ENCODE measurements at places on chromosomes 12 and 14. TPM values are rescaled to one million over a fixed set of nuclear protein-coding genes. Genes with fewer than 3 reads are reported as not detected.
A peak's percentile ranks its signal among the peaks of the same experiment; 100 is the strongest.

- no peaks in the 10 kb centered on the region for H3K36me3 ChIP-seq
- peak; percentile 96 for DNase-seq
- peak overlapping the region; percentile 81 for H3K27ac ChIP-seq
- H3K4me1 ChIP-seq, result peaks cover 11% of the 10 kb centered on the region
- H3K4me3 ChIP-seq, result no peak overlapping the region
These were observed 50.9 kb upstream of the CCT2 start for GRCh38 chr12:69534389-69534822.

SCNN1A gene
- total RNA-seq, result 452 TPM

ART4 gene
- 3.0 TPM for total RNA-seq

RERG gene
- total RNA-seq, result 44.7 TPM

DNA sequence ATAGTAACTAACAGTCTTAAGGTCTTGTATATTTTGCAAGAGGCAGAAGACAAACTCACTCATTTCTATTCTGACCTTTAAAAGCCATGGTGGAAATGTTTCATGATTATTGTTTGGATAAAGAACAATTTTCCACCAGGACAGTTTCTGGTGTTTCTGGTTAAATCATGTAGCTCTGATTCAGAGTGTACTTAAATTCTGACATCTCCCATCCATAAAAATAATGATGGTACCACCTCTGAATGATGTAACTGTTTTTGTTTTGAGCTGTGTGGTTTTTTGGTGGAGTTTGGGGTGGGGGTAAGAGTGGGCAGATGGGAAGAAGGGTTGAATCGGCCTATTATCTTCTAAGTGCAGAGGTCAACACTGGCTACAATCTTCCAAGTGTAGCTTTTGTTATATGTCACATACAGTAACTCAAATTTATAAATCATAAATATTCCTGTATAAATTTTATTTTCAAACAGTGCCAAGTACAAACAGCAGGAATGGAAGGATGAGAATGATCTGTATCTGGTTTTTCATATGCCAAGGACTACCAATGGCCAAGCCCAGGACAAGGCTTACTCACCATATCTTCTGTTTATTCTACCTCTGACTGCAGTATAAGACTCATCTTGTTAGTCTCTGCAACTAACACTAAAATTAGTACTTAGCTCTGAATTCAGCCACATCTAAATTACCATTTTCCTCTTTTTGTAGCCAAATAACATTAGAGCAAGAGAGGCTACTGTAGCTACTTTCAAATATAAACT lies 108.7 kb downstream of the BCAT1 start:
- no peaks in the 10 kb centered on the region for H3K36me3 ChIP-seq
- H3K27ac ChIP-seq, result no peak overlapping the region
- H3K4me3 ChIP-seq, result no peak overlapping the region
- no peaks in the 10 kb centered on the region for H3K4me1 ChIP-seq

DNA sequence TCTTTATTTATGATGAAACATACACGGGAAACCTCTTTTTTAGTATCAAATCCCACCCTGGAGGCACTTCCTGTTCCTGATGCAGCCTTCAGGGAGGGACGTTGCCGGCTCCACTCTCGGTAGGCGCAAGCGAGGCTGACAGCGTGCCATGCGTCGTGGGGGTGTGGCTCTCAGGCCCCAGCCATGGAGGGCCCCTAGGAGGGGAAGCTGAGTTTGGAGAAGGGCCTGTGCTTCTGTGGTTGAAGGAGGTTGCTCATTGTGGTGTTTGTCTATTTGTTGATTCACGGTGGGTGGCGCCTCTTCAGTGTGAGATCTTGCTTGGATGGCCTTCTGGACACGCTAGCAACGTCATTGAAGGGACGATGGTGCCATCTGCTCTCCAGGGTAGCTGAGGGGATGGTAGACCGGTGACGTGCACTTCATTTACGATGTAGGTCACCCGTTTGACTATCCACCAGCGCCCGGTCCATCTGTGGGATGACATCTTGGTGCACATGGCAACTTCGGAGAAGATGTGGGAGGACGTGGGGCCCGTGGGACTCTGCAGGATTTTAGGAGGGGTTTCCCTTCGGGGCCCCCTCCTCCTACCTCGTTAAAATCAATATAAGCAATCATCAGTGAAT lies 126.3 kb upstream of the RTL1 start:
- no peak overlapping the region for H3K27ac ChIP-seq
- no peak overlapping the region for H3K4me3 ChIP-seq
- DNase-seq, result no peak
- H3K36me3 ChIP-seq, result no peaks in the 10 kb centered on the region
- H3K4me1 ChIP-seq, result no peaks in the 10 kb centered on the region

GRCh38 chr12:127280393-127281275 lies 986.3 kb upstream of the TMEM132C start:
- H3K36me3 ChIP-seq, result no peaks in the 10 kb centered on the region
- no peak overlapping the region for H3K4me3 ChIP-seq
- DNase-seq, result no peak
- H3K4me1 ChIP-seq, result no peaks in the 10 kb centered on the region

GRCh38 chr12:75943730-75944096 lies 87.9 kb downstream of the PHLDA1 start:
- no peaks in the 10 kb centered on the region for H3K36me3 ChIP-seq
- no peaks in the 10 kb centered on the region for H3K27me3 ChIP-seq
- no peak overlapping the region for H3K27ac ChIP-seq
- no peak for DNase-seq

COX6A1 gene
- total RNA-seq, result 331 TPM

GRCh38 chr12:308511-308910 lies 45.9 kb upstream of the SLC6A13 start:
- H3K4me1 ChIP-seq, result no peaks in the 10 kb centered on the region
- H3K36me3 ChIP-seq, result peaks cover 31% of the 10 kb centered on the region
- H3K27ac ChIP-seq, result no peak overlapping the region
- DNase-seq, result peak; percentile 11

SOX5 gene
- total RNA-seq, result 10.8 TPM

DHRS2 gene
- 0.31 TPM for total RNA-seq

GRCh38 chr12:108321688-108322087 lies 17.4 kb downstream of the CMKLR1 start:
- no peak for DNase-seq
- no peaks in the 10 kb centered on the region for H3K4me1 ChIP-seq
- H3K4me3 ChIP-seq, result no peak overlapping the region
- H3K27me3 ChIP-seq, result no peaks in the 10 kb centered on the region
- no peak overlapping the region for H3K27ac ChIP-seq
- no peaks in the 10 kb centered on the region for H3K36me3 ChIP-seq

- peak; percentile 80 for DNase-seq
- no peak overlapping the region for H3K27ac ChIP-seq
These were observed 52.9 kb downstream of the PEBP1 start for GRCh38 chr12:118188690-118189371.

DNA sequence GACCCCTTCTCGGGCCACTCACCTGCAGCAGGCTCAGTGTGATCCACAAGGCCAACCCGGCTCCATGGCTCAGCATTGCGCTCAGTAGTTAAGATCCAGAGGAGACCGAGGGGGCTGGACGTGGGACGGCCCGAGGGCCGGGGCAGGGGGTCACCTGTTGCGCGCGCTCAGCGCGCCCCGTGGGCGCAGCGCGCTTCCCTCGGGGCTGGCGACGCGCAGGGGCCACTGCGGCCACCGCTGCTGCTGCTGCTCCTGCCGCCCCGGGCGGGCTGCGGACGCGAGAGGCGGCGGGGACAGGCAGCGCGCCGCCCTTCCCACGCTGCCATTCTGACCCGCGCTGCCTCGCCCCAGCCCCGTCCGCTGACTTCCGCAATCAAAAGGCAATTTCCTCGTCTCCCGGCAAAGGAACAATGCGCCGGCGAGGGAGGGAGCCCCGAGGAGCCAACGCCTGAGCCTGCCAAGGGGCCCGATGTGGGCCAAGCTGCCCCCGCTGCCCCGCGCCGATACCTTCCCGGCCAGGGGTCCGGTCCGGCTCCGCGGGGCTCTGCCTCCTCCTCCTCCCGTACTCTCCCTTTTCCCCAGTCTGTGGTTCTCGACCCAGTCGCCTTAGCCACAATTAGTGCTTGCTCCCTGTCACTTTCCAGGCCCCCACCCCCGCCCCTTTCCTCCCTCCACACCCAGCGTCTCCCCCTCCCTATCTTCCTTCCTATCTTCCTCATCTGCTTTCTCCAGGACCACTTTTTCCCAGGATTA lies 27.3 kb downstream of the PTPRB start:
- H3K4me3 ChIP-seq, result peak overlapping the region; percentile 32
- no peaks in the 10 kb centered on the region for H3K27me3 ChIP-seq
- no peaks in the 10 kb centered on the region for H3K4me1 ChIP-seq
- H3K27ac ChIP-seq, result peak overlapping the region; percentile 37
- DNase-seq, result peak; percentile 69

DNA sequence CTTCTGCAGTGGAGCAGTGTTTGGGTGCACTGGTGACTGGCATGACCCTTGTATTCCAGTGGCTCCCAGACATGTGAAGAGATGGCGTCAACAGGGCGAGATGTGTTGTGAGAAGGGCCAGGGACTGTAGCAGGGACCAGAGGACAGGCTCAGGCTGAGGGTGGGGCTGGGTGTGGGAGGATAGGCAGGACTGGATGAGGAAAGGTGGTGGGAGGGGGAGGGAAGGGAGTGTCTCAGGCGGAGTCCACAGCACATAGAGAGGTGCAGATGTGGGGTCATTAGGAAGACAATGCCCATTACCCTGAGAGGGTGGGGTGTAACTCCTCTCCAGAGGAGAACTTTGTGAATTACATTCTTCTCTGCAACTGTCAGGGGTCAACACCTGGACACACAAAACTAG lies 78.5 kb downstream of the DICER1 start:
- H3K27ac ChIP-seq, result no peak overlapping the region
- no peaks in the 10 kb centered on the region for H3K4me1 ChIP-seq
- H3K27me3 ChIP-seq, result no peaks in the 10 kb centered on the region
- no peak overlapping the region for H3K4me3 ChIP-seq
- no peaks in the 10 kb centered on the region for H3K36me3 ChIP-seq
- no peak for DNase-seq

IRAK3 gene
- total RNA-seq, result 19.9 TPM

DNA sequence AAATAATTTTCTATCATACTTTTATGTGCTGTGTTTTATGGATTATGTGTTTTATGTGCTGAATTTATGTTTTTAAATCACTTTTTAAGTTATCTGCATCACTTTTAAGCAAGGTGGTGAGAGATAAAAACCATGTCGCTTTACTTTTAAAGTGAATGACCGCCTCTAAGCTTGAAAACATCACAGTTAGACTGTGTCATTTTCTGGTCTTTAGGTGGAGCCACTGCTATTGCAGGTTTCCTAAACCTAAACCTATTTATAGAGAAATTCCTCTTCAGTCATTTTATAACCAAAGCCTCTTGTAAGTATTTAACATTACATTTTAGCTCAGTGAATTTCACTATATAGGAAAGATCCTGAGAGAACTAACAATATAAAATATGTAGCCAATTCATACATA lies 21.0 kb upstream of the MDM2 start:
- H3K4me1 ChIP-seq, result no peaks in the 10 kb centered on the region
- no peak overlapping the region for H3K27ac ChIP-seq
- H3K36me3 ChIP-seq, result no peaks in the 10 kb centered on the region

LBHD2 gene
- total RNA-seq, result not detected

DNA sequence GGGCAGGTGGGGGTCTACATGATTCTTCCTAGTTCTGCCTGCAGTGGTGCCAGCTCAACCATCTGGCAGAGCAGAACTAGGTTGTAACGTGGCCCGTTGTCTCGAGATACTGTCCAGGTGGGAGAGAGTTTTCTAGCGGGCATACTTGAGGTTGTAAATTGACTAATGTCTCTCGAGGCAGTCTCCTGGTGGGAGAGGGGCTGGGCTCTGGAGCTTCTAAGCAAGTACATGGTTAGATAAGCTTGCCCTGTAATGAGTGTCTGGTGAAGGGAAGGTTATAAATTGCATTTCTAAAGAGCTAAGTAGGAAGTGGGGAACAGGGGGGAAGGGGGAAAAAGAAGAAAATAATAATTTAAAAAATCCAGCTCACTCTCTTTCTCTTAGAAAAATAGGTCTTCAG lies 18.1 kb downstream of the BDKRB1 start:
- DNase-seq, result no peak
- no peaks in the 10 kb centered on the region for H3K27me3 ChIP-seq
- no peaks in the 10 kb centered on the region for H3K4me1 ChIP-seq
- H3K27ac ChIP-seq, result no peak overlapping the region

SLC4A8 gene
- total RNA-seq, result 2.4 TPM

DNA sequence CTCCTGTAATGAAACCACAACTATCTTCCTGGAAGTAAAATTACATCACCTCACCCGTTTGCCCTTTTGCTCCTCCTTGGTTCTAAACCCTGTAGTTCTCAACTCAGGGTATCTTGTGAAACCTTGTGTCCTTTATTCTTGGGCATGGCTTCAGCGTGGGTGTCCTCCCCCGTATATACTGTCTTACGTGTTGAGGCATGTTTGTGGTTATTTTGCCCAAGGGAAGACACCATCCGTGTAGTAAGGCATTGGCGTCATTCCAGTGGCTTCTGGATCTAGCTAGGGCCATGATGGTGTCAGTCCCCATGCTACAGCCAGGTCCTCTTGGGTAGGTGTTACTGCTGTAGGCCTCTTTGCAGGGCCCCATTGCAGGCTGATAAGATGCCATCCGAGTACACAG lies 115.4 kb downstream of the ZFP36L1 start:
- no peak overlapping the region for H3K27ac ChIP-seq
- no peak for DNase-seq
- H3K36me3 ChIP-seq, result peaks cover 4% of the 10 kb centered on the region
- no peak overlapping the region for H3K4me3 ChIP-seq

DNA sequence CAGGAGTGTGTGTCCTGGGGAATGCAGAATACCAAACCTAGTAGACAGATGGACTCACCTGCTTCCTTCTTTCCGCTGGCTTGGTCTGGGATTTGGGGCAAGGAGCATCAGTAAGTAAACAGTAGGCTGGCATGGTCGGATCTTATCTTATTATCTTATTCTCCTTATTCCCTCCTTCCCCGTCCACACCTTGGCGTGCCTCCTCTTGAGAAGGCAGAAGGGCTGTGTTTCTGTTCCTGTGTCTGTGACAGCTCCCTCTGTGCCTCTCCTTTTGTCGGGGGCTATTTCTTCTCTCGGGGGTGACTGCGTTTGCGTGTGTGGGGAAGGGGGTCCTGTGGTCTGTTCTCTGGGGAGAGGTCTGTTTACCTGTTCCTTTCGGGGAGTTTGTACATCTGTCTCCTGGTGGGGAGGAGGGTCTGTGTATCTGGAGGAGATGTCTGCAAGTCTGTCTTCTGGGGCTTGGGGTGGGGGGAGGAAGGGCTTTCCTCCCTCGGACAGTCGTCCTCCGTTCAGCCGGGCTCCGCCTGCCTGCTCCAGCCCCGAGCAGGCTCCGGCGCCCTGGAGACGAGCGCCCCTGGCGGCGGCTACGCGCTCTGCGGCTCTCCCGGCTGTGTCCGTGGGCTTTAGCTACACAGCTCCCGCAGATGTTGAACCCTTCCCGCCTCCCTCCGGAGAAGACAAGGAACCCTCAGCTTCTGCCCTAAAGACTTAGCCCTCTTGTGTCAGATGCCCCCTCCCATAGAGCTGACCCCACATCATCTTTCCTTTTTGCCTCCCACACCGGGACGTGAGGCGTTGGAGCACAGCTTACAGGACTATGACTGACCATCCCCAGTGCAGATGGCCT lies 4.4 kb downstream of the KRT86 start:
- H3K36me3 ChIP-seq, result no peaks in the 10 kb centered on the region
- H3K4me1 ChIP-seq, result peaks cover 6% of the 10 kb centered on the region
- H3K27me3 ChIP-seq, result peaks cover 2% of the 10 kb centered on the region
- H3K4me3 ChIP-seq, result peak overlapping the region; percentile 20
- peak; percentile 90 for DNase-seq

KRT3 gene
- total RNA-seq, result not detected

- no peak for DNase-seq
- no peak overlapping the region for H3K27ac ChIP-seq
- no peaks in the 10 kb centered on the region for H3K36me3 ChIP-seq
- no peak overlapping the region for H3K4me3 ChIP-seq
- no peaks in the 10 kb centered on the region for H3K27me3 ChIP-seq
These were observed 21.1 kb downstream of the OR6J1 start for GRCh38 chr14:22623047-22623446.
